ENCODE measurements at places on chromosomes 16 and 17. TPM values are rescaled to one million over a fixed set of nuclear protein-coding genes. Genes with fewer than 3 reads are reported as not detected.

- DNase-seq = no peak
- H3K4me1 ChIP-seq = no peaks in the 10 kb centered on the region
- H3K27me3 ChIP-seq = no peaks in the 10 kb centered on the region
These were observed 325.9 kb downstream of the ZFHX3 start for GRCh38 chr16:72721981-72722380.

DNA sequence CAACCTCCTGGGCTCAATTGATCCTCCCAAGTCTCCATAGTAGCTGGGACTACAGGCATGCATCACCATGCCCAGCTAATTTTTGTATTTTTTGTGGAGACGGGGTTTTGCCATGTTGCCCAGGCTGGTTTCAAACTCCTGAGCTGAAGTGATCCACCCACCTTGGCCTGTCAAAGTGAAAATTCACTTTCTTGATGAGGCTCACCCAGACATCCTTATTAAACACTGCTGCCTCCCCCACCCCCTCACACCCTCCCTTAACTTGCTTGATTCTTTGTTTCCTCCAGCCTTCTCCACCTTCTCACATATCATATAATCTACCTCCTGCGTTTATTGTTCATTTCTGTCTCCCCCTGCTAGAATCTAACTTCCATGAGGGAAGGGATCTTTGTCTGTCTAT lies 46.0 kb upstream of the TEX2 start:
- no peaks in the 10 kb centered on the region for H3K27me3 ChIP-seq
- H3K4me1 ChIP-seq = no peaks in the 10 kb centered on the region
- no peak for DNase-seq
- no peak overlapping the region for H3K4me3 ChIP-seq
- H3K27ac ChIP-seq = no peak overlapping the region
- no peaks in the 10 kb centered on the region for H3K36me3 ChIP-seq

- H3K4me1 ChIP-seq = no peaks in the 10 kb centered on the region
- no peaks in the 10 kb centered on the region for H3K27me3 ChIP-seq
- peaks cover 3% of the 10 kb centered on the region for H3K36me3 ChIP-seq
- H3K4me3 ChIP-seq = no peak overlapping the region
These were observed 18.4 kb downstream of the CARHSP1 start for GRCh38 chr16:8850279-8850885.

The CEMP1 gene
- total RNA-seq = not detected

The USH1G gene
- not detected for total RNA-seq

Measured in aorta (tissue), 5 donors.